ENCODE measurements at places on chromosomes 16 and 17. TPM values are rescaled to one million over a fixed set of nuclear protein-coding genes. Genes with fewer than 3 reads are reported as not detected.

The TRIM72 gene
- not detected for total RNA-seq

The RCVRN gene
- total RNA-seq, result not detected

The KRTAP9-8 gene
- not detected for total RNA-seq

The RHBDL1 gene
- 0.69 TPM for total RNA-seq

The SOX15 gene
- not detected for total RNA-seq

The CCL1 gene
- not detected for total RNA-seq

The KRT28 gene
- not detected for total RNA-seq

The SPIRE2 gene
- 2.4 TPM for total RNA-seq

The SYNGR3 gene
- 0.25 TPM for total RNA-seq

The IRX3 gene
- 0.20 TPM for total RNA-seq

The C16orf82 gene
- not detected for total RNA-seq

The NOD2 gene
- 0.33 TPM for total RNA-seq

The KCNJ18 gene
- not detected for total RNA-seq

The HBA2 gene
- not detected for total RNA-seq

The CD300LB gene
- not detected for total RNA-seq

The EARS2 gene
- total RNA-seq, result 28.0 TPM

The KRTAP3-1 gene
- total RNA-seq, result not detected

The CSH1 gene
- not detected for total RNA-seq

The TPPP3 gene
- not detected for total RNA-seq

The ZNF594 gene
- total RNA-seq, result 3.5 TPM

The CTRL gene
- total RNA-seq, result 0.84 TPM

The MYH3 gene
- under 0.01 TPM for total RNA-seq

The ABCA5 gene
- total RNA-seq, result 13.7 TPM

The CNEP1R1 gene
- total RNA-seq, result 13.5 TPM

The HEATR9 gene
- not detected for total RNA-seq

The PRRT2 gene
- total RNA-seq, result not detected

The FBXO39 gene
- not detected for total RNA-seq

The TBC1D28 gene
- total RNA-seq, result not detected

The CACNG3 gene
- not detected for total RNA-seq

The ZNF768 gene
- total RNA-seq, result 23.7 TPM

The CRYBA1 gene
- not detected for total RNA-seq

Measured in mammary microvascular endothelial cell (primary cell).